ENCODE measurements at places on chromosomes 2 and 18.

DNA sequence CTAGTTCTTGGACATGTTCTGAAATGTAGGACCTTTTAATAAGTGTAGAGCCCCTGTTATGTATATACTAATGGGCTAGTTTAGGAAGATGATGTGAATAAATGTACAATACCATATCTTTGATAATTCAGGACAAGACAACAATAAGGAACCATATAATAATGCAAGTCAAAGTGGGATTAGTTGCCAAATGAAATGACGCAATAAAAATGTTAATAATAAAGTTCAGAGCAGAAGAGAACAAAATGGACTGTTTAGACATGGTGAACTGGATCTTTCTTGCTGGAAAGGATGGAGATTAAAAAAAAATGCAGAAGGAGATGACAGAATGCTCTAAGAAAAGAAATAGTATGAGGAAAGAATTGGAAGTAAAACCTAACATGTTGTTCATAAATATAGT lies 43.7 kb downstream of the MMADHC start:
- no peak for DNase-seq

GRCh38 chr2:11753886-11754699 lies 7.7 kb downstream of the LPIN1 start:
- peak; percentile 54 for DNase-seq

DNA sequence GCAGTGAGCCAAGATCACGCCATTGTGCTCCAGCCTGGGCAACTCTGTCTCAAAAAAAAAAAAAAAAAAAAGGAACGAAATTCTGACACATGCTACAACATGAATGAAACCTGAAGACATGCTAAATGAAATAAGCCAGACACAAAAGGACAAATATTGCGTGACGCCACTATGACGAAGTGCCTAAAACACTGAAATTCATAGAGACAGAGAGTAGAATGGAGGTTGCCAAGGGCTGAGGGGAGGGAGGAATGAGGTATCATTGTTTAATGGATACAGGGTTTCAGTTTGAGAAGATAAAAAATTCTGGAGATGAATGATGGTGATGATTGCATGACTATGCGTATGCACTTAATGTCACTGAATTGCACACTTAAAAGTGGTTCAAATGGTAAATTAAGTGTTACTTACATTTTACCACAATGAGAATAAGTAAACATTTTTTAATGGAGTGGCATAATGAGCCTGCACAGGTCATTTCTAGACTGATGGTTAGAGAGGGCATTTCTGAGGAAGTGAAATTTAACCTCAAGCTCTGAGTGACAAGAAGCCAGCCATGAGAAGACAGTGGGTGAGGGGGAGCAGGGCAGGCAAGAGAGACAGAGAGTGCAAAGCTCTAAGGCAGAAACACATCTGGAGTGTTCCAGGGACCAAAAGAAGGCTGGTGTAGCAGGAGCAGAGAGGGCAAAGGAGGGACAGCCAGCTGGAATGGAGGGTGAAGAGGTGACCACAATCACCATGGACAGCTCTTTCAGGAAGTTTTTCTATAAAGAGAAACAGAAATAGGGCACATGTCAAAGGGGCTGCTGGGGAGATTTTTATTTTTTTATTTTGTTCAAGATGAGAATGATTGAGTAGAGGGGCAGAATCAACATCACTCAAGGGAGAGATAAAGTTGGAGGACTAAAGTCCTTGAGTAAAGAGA lies 20.6 kb upstream of the EXOC6B start:
- no peak for DNase-seq

GRCh38 chr18:54647176-54647575 lies 56.1 kb downstream of the DYNAP start:
- no peak for DNase-seq

- no peak for DNase-seq
These were observed 5.7 kb downstream of the SP140 start for GRCh38 chr2:230231251-230231650.

DNA sequence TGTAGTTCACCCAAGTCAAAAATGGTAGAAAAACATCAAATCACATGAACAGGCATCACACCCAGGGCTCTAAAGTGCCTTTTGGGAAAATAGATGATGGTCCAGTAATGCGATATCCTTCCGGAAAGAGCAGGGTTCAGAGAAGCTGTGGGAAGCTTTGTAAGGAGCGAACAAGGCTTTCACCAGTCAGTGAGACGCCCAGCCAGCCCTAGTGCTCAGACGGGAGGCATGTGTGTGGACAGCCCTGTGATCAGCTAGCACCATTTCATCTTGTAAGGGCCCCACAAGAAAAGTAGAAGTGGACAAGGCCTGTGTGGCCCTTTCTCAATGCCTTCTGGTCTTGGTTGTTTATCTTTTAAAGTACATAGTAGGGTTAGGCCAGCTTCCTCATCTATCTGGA lies 76.1 kb downstream of the SMIM21 start:
- DNase-seq: no peak

GRCh38 chr2:121335294-121336290 lies 50.6 kb upstream of the TFCP2L1 start:
- DNase-seq: no peak

DNA sequence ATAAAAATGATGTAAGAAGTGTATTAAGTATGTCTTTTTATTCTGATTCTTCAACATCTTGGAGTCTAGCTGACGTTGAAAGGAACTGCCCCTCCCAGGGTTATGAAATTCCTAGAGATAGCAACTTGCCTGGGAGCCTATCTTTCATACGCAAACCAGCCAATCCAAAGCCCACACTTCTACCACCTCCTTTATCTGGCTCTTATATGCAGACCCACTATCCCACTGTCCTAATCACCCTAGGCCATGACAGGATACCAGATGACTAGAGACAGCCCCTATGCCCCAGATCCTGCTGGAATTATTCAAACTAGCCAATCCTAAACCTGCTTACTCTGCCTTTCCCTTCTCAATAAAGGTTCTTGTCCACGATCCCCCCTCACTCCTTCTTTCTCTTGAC lies 11.8 kb upstream of the CDC42EP3 start:
- no peak for DNase-seq

- no peak for DNase-seq
These were observed 110.1 kb downstream of the GALR1 start for GRCh38 chr18:77359561-77360314.

DNA sequence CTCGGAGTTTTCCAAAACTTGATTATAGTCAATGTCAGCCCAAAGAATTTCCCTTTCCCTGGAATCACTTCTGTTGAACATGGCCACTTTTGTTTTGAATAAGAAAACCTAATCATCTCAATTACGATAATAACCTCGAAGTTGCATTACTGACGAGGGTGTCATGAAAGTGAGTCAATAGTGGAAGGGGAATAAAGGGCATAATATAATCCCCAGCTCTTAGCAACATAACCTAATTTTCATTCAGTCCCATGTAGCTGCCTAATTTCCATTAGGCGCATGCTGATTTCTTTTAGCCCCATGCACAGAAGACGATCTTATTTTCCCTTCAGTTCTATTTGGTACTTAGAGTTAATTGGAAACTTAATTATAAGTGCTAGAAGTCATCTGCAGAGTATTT lies 51.1 kb upstream of the RAPH1 start:
- no peak for DNase-seq

- DNase-seq: no peak
These were observed 407.9 kb upstream of the SLC14A2 start for GRCh38 chr18:45207328-45207727.

GRCh38 chr2:112893752-112894151 lies 17.2 kb upstream of the IL37 start:
- DNase-seq: no peak

DNA sequence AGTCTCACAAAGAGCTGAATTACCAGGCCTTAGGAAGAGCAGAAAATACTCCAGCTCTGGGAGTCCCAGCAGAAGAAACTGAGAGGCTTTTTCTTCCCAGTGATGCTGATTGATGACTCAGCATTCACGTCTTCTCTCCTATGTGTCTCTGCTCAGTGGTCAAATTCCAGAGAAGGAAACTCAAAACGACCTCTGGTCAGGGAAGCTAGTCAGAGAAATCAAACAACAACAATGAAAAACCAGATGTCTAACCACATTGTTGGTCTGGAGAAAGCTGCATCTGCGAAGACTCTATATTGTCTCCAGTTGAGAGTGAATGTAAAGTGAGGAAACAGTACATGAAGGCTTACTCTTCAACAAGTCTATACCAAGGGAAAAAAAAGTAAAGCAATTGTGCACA lies 28.6 kb upstream of the CERS6 start:
- peak; percentile 3 for DNase-seq

- no peak for DNase-seq
These were observed 88.2 kb upstream of the DPP10 start for GRCh38 chr2:114354199-114354598.

DNA sequence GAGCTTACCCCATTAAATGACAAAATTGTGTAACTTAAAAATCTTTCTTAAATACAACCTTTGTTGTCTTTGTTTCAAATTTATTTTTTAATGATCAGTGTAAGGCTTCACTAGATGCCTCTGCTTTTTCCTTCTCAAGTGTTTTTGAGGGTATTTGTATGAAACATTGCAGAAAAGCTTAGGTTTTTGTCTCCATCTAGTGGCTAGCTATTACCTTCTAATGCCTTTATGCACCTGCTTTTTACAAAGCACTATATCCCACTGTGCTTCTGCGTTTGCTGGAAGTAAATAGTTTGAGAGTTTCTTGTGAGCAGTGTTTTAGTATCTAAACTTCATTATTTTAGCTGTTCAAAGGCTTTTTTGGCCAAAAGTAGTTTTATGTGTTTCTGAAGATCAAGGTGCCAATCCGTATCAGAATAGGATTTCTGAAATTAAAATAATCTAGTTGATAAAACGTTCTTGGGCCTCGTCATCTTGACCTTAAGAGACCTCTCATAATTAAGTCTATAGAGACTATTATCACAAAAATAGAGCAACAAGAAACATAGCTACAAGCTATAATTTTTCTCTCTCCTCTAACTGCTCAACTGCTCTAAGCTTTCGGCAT lies 47.0 kb downstream of the IWS1 start:
- DNase-seq: peak; percentile 30

DNA sequence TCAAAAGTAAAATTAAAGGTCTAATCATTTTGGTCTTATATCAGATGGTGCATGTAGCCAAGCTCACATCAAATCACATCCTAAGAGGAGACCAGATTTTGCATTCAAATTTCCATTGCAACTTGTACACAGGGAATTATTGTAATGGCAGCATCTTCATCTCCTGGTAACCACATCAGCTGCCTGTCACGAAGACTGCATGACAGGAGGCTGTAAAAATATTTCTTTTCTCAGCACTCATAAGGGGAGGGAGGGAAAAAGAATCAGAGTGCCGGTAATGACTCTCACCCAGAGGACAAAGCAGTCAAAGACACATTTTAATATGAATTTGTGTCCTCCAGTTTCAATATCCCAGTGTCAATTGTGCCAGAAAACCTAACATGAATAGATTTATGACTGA lies 216.7 kb downstream of the TMEM163 start:
- no peak for DNase-seq

DNA sequence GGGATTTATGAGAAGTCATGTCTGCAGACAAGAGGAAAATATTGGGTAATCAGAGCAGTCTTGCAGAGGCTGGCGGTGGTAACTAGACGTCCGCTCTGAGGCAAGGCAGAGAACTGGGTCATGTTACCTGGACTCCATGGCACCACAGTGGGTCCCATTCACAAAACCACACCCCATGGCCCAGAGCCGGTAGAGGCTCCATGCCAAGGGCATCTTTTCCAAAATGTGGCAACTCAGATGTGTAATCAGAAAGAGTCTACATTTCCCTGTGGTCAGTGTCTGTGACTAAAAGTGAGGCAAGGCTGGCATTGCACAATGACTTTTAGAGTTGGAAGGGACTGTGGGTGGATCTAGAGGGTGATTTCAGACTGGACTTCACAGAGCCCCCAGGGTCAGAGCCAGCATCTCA lies 113.1 kb downstream of the MREG start:
- DNase-seq: no peak

DNA sequence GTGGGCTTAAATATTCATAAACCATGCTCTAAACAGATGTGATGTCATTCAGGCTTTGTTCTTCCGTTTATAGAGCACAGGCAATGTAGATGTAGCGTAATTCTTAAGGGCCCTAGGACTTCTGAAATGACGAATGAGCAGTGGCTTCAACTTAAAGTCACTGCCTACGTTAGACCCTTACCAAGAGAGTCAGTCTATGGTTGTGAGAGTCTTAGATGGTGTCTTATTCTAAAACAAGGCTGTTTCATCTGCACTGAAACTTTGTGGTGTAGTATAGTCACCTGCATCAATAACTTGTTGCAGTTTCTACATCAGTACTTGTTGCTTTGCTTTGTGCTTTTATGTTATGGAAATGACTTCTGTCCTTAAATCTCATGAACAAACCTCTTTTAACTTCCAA lies 56.0 kb downstream of the PIK3C3 start:
- DNase-seq: no peak

GRCh38 chr2:88698027-88698413 lies 6.5 kb downstream of the RPIA start:
- DNase-seq: no peak
